SJCRH30 (cell line): ENCODE measurements at places on chromosomes 5 and 9. TPM values are rescaled to one million over a fixed set of nuclear protein-coding genes. Genes with fewer than 3 reads are reported as not detected.

GRCh38 chr9:10260501-10260900 lies 352.3 kb downstream of the PTPRD start:
- no peak for DNase-seq

DNA sequence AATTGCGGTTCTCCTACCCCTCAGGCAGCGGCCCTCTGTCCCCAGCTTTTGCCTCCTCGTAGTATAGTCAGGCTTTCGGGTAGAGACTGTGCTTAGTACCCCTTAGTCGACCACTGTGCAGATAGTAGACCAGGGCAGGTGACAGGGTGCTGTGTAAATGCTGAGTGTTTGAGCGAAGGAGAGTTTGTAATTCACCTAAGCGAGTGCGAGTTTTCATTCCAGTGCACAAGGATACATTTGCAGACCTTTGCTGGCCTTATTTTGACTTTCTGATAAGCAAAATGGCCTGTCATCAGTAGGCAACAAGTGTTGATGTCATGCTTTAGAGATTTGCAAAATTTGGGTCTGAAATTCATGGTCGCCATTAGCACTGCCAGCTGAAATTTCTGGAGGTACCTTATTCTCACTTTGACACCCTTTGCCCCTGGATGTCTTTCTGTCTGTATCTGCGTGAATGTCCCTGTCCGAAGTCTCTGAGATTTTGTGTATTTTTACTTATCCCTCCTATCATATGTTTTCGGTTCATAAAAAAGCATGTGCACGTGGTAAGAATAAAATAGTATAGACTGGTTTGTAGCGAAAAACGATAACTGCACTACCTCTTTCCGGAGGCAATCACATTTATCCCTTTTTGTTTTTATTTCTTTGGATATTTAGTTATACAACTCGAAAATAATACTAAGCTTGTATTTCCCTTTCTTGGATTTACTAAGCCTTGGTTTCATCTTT lies 1.9 kb downstream of the LMNB1 start:
- no peak for DNase-seq

DNA sequence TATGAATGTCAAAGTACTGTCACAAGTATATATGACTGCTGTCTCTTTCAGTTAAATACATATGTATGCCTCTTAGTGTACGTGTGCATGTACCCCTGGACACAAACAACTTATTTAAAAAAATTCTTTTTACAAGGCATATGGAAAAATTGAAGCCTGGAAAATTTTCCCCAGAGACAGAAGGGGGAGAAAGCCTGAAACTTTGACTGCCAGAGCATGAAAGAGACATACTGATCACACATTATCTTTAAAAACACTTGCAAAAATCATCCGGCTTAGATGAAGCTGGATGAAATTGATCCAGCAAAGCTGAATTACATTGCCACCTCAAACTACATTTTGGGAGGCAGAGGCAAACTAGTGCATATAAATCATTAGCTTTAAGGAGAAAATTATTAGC lies 88.0 kb upstream of the NFIB start:
- DNase-seq: no peak

DNA sequence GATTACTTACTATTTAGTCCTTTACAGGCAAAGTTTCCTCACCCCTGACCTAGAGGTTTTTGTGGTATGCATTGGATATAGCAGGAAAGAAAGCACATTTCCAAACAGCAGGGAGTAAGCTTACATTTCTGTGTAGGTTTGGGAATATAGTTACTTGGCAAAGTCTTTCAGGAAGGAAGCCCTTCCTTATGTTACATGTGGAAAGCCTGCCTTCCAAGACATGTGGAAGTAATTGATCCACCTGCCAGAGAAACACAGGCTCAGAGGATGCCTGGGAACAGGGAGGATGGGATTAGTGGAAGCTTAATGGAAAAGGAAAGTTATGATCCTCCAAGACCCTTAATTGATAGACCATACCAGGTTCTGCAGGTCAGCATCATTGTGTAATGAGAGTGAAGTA lies 87.3 kb upstream of the PPP1R2B start:
- no peak for DNase-seq

DNA sequence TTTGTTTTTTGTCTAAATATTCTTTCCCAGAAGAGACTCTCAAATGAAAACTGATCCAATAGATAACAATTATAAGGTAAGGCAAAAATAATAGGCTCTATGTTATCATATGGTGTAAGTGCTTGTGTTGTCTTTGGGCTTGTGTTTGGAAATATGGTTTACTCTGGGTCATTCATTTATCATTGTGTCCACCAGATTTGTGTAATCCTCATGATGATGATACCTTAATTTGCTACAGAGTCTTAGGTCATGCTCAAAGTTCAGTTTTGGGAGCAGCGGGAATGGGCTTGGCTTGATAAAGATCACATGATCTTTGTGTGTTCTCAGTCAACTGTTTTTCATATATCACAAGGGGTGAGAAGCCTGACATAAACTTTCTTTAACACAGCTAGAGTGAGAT lies 34.2 kb downstream of the PLPPR1 start:
- no peak for DNase-seq

- DNase-seq: no peak
These were observed 28.4 kb downstream of the TIMD4 start for GRCh38 chr5:156934450-156935211.

- no peak for DNase-seq
These were observed 103.9 kb downstream of the LHFPL2 start for GRCh38 chr5:78544561-78545201.

DNA sequence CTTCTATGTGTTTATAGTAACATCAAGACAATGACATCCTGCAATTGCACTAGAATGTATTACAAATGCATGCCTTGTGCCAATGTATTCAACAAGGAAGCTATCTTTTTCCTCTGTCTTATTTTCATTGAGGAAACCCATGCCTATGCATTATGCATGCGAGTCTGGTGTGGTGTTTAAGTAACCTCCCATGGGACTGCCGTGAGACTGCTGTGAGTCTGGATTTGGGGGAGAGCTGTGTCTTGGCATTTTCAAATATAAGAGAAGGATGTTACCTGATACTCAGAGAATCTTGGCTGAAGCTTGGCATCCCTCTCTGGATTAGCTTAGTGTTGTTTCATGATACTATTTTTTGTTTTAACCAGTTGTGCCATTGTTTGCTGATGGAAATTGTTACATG lies 98.3 kb downstream of the F2RL2 start:
- peak; percentile 7 for DNase-seq

- DNase-seq: peak; percentile 22
These were observed 6.3 kb downstream of the IFNA21 start for GRCh38 chr9:21160178-21160577.

DNA sequence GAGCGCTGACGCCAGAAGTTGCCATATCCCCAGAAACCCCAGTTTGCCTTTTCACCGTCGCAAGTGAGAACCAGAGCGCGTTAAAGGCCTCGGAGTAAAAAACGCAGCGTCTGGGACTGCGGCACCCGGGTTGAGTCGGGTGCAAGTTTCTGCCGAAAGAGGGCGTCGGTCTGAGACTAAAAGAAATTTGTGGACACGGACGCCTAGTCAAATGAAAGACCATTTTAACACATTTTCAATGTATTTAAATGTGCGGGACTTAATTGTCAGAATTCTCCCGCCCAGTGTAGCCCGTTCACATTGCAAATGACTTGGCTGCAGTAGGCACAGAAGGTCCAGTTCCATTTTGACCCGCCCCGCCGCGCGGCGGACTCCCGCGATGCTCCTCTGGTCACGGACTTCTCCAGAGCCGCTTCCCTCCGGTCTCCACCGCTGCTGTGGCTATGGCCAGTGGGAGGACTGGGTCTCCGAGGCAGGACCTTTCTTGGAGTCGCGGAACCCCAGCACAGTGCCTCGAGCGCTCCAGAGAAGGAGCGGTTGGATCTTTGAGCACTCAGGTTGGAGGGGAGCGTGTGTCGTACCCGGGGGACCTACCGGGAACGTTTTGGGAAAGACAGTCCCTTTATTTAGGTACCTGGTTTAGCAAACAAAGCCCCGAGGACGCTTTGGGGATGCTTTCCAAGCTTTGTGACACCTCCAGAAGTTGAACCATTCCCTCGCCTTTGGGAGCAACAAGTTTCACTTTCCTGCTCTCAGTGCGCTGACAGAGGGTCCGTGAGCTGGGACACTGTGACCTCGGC lies 1.2 kb upstream of the NPR3 start:
- no peak for DNase-seq

- DNase-seq: no peak
These were observed 9.7 kb upstream of the RXRA start for GRCh38 chr9:134316449-134317160.

DNA sequence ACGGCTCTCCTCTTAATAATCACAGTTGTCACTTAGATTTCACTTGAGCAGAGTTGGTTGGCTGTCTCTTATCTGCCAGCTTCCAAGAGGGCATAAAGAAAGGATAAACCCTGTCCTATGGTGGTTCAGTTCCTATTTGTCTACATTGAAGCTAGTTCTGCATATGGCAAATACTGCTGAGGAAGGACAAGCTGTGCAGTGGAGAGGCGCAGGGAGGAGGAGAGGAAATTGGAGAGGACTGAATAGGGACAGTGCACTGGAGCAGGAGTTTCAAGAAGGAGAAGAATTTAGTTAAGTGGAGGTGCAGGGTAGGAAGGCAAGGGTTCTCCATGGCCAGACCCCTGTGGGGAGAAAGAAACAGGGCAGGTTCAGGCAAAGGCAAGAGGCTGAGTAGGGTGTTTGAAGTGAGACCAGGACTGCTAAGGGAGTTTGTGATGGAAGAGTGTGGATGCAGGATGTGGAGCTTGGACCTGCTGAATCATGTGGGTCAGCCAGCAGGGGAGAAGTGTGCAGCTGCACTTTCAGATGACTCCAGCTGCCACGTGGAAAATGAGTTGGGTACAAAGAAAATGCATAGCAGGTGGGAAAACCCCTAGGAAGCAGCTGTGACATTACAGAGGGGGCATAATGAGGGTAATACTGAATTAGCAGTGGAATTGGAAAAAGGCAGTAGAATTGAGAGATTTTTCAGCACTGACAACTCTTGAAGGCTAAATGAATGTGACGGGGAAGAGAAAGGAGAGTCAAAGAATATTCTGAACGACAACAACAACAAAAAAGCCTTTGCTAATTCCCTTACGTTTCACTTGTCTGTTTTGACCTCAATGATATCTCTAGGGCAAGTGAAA lies 66.8 kb downstream of the MAMDC2 start:
- DNase-seq: peak; percentile 78

GRCh38 chr9:122307061-122307460 lies 42.4 kb downstream of the MRRF start:
- no peak for DNase-seq

GRCh38 chr5:144135113-144135762 lies 35.2 kb downstream of the YIPF5 start:
- no peak for DNase-seq

DNA sequence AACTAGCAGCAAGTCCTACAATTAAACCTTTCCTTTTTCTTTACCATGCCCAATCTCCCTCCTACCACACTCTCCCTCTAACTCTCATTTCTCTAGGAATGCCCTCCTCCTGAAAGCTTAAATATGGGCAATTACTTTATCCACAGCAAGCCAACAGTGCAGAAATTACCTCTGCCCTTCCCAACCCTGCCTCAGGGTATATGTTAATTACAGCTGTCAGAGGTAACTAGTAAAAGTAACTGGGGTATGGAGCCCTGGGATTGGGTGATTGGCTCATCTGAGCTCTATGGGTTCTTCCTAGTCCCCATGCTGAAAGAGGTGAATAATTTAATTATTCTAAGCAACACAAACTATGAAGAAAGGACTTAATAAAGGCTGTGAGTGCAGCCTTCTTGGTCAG lies 478.9 kb upstream of the NMUR2 start:
- DNase-seq: no peak

GRCh38 chr5:124735169-124735858 lies 11.1 kb downstream of the ZNF608 start:
- DNase-seq: peak; percentile 75

GRCh38 chr5:177983763-177984583 lies 12.1 kb downstream of the PROP1 start:
- DNase-seq: no peak

GRCh38 chr5:177232358-177232757 lies 71.2 kb downstream of the RAB24 start:
- no peak for DNase-seq

DNA sequence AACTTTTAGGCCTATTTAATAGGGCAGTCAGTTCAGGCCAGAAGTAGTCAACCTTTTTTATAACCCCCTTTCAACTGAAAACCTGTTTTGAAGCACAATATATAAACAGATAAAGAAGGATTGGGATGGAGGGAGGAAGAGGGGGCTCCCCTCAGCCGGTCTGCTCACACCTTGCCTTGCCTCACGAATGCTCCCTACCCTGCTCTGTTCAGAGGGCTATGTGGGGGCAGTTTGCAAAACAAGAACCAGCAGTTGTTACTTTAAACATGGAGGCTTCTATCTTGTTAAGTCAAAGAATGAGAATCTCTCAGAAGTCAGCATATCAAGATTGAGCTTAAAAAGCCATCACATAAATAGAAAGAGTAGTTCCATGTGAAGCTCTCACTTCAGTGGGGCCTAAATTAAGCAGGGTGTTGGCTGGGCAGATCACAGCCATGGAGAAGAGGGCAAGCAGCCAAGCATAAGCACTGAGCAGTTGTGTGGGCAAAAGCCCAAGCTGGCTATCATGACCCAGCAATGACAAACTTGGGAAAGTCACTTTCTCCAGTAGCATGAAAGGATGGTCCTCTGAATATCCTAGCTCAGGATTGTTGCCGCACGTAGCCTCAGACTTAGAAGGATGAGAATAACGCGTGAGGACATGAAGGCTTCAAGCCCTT lies 70.6 kb downstream of the ALDH1A1 start:
- no peak for DNase-seq

- DNase-seq: peak; percentile 38
These were observed 1.1 kb upstream of the ANXA2R start for GRCh38 chr5:43041110-43041668.

- DNase-seq: no peak
These were observed 843.7 kb downstream of the EFNA5 start for GRCh38 chr5:106827061-106827460.

DNA sequence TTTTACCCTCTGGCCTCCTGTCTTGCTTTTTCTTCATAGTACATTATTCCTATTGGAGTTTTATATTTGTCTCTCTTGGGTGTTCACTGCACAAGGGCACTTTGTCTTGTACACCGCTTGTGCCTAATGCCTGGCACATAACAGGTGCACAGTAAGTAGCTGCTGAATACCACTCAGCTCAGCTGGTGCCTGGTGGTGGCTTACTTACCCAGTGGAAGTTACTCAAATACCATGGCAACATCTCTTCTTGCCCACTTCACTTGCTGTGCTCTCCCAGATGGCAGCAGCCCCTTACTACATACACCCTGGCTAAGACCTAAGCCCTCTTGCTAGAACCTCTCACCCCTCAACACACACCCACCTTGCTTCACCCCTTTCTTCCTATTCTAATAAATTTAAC lies 11.3 kb upstream of the SKP1 start:
- peak; percentile 20 for DNase-seq

BRD3 gene
- 39.5 and 43.3 TPM in 2 replicates for total RNA-seq

SPTAN1 gene
- total RNA-seq: 153 and 155 TPM in 2 replicates

EDIL3 gene
- total RNA-seq: 27.8 and 29.0 TPM in 2 replicates

ELL2 gene
- 3.6 and 4.2 TPM in 2 replicates for total RNA-seq

CD72 gene
- total RNA-seq: not detected in 2 replicates

LIFR gene
- 27.4 and 30.6 TPM in 2 replicates for total RNA-seq

OR1Q1 gene
- total RNA-seq: not detected in 2 replicates

ZBED3 gene
- 2.8 and 3.8 TPM in 2 replicates for total RNA-seq

WHRN gene
- total RNA-seq: 2.5 and 3.1 TPM in 2 replicates

GPR151 gene
- total RNA-seq: not detected in 2 replicates

SLC6A3 gene
- total RNA-seq: 0.04 and 0.23 TPM in 2 replicates
